ENCODE measurements at places on chromosomes 12 and 14. TPM values are rescaled to one million over a fixed set of nuclear protein-coding genes. Genes with fewer than 3 reads are reported as not detected.
A peak's percentile ranks its signal among the peaks of the same experiment; 100 is the strongest.

DNA sequence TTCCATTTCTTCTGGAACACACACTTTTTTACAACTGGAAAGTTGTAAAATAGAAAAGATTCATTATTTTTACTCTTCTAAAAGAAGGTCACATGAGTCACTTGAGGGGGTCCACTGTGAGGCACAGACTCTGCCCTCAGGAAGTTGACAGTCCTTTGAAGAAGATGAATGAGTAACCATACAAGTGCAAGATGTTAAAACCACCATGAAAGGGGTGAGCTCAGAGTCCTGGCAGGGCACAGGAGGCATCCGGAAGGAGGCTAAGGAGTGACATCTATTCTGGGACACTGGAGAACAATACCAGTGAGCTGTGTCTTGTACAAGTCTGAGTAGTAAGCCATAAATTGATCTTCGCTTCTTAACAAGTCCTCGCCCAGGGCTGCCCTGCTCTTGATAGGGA is 126.0 kb upstream of the FRMD6 start:
- H3K4me3 ChIP-seq, result no peak overlapping the region
- no peaks in the 10 kb centered on the region for H3K4me1 ChIP-seq
- no peak overlapping the region for H3K27ac ChIP-seq
- H3K36me3 ChIP-seq, result no peaks in the 10 kb centered on the region
- no peaks in the 10 kb centered on the region for H3K27me3 ChIP-seq

GRCh38 chr12:6946033-6946919 is 2.5 kb downstream of the C12orf57 start:
- peaks cover 19% of the 10 kb centered on the region for H3K4me1 ChIP-seq
- peaks cover 3% of the 10 kb centered on the region for H3K36me3 ChIP-seq
- peak overlapping the region; percentile 44 for H3K27ac ChIP-seq

DNA sequence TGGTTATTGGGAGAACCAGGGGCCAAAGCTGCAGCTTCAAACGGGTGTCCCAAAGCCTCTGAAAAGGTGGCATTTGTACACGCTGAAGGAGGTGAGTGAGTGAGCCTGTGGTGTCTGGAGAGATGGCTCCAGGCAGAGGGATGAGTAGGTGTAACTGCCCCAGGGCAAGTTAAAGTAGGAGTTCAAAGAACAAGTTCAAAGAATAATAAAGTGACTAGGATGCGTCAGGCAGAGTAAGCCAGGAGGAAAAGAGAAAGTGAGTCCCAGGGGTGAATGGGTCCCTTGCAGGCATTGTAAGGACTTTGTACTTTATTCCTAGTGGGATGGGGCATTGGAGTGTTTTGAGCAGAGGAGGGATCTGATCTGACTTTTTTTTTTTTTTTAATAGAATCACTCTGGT is 201.4 kb upstream of the PWP1 start:
- no peaks in the 10 kb centered on the region for H3K36me3 ChIP-seq
- no peak for DNase-seq
- no peaks in the 10 kb centered on the region for H3K27me3 ChIP-seq
- H3K4me1 ChIP-seq, result no peaks in the 10 kb centered on the region

DNA sequence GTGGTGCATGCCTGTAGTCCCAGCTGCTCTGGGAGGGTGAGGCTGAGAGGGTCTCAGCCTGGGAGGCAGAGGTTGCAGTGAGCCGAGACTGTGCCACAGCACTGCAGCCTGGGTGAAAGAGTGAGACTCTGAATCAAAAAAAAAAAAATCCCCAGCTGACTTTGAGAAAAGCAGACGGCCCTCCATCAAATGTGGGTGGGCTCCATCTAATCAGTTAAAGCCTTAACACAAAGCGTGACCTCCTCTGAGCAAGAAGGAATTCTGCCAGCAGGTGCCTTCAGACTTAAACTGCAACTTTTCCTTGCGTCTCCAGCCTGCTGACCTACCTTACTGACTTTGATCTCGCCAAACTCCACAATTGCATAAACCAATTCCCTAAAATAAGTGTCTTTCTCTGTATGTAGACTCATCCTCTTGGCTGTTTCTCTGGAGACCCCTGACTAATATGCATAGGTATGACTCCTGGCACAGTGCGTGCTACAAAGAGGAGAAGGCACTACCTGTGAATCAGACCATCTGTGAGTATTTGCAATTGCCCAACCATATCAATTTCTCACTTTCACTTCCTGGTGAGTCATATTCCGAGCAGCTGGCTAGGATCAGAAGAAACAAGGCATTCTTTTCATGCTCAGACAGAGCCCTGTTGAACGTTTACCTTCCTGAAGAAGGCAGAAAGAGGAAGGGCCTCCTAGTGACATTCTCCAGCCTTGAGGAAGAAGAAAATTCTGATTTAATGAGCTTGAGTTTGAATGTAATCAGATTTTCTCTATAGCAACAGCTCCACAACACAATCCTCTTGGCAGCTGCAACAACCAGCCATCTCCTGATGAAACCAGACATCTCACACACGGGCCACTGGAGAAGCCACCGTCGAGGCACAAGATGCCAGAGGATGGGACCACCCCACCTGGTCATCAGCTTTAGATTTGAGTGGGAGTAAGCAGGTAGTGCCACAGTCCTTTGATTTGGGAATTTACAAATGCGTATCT is 54.3 kb downstream of the CLMN start:
- no peak for DNase-seq
- no peaks in the 10 kb centered on the region for H3K36me3 ChIP-seq
- peaks cover 18% of the 10 kb centered on the region for H3K4me1 ChIP-seq
- H3K27me3 ChIP-seq, result no peaks in the 10 kb centered on the region

DNA sequence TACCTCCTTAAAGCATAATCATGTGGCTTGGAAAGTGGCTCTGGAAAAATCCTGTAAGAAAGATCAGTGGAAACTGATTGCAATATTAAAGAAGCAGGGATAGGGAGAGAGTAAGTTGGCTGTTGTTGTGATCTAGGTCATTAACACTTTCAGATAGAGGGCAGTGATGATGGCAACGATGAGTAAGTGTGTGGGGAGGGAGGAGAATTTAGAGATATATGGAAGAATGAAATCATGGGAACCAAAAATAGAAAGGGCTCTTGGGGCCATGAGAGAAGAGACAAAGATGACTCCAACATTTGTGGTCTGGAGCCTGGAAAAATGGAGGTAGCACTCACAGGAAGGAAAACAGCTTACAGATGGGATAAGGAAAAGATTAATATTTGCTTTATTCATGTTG is 23.3 kb downstream of the SNRPF start:
- H3K4me3 ChIP-seq, result no peak overlapping the region
- DNase-seq, result no peak
- no peaks in the 10 kb centered on the region for H3K27me3 ChIP-seq
- no peak overlapping the region for H3K27ac ChIP-seq
- H3K36me3 ChIP-seq, result no peaks in the 10 kb centered on the region

DNA sequence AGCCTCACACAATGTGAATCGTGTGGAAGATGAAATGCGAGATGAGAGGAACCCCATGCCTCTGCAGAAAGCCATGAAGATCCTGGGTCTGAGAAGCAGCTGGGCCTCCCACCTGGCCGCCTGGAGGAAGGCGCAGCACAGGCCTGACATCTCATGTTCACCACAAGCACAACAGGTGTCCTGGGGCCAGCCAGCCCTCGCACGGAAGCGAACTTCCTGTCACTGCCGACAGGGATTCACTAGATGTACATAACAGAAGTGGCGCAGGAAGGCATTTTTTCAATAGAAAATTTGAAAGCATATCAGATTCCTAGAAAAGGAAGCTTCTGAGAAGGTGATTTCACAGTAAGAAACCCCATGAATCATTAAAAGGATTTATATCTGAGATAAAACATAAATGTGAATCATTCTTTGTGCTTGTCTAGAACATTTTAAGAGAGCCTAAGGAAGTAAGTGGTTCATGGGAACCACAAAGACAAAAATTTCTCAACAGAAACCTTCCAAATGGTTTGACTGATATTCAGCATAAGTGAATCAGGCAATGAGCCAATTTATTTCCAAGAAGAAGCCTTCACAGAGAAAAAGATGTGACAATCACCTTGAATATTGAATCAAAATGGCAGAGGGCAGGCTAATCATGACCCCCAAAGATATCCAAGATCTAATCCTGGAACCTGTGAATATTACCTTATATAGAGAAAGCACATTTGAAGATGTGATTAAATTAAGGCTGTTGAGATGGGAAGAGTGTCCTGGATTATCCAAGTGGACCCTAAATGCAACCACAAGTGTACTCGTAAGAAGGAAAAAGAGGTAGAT is 311.9 kb downstream of the DUSP6 start:
- no peaks in the 10 kb centered on the region for H3K36me3 ChIP-seq
- no peak overlapping the region for H3K27ac ChIP-seq
- no peaks in the 10 kb centered on the region for H3K27me3 ChIP-seq
- H3K4me3 ChIP-seq, result no peak overlapping the region
- DNase-seq, result no peak

DNA sequence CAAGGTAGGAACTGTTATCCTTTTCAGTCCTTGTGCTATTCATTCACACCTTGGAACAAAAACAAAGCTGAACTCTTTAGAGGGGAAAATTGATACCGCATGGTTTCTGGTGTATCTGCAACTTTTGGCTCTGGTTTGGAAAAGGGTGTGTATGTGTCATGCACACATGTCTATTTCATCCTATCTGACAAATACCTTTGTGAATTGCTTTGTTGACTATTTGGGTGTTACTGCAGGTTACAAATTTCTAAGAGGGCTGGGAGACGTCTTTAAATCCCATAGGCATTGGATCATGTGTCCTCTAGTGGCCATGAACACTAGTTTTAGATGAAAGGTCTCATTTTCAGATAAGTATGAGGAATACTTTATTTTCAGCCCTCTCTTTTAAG is 59.9 kb upstream of the IFNG-AS1 start:
- DNase-seq, result no peak
- H3K4me3 ChIP-seq, result no peak overlapping the region
- no peak overlapping the region for H3K27ac ChIP-seq
- no peaks in the 10 kb centered on the region for H3K4me1 ChIP-seq
- H3K27me3 ChIP-seq, result no peaks in the 10 kb centered on the region

DNA sequence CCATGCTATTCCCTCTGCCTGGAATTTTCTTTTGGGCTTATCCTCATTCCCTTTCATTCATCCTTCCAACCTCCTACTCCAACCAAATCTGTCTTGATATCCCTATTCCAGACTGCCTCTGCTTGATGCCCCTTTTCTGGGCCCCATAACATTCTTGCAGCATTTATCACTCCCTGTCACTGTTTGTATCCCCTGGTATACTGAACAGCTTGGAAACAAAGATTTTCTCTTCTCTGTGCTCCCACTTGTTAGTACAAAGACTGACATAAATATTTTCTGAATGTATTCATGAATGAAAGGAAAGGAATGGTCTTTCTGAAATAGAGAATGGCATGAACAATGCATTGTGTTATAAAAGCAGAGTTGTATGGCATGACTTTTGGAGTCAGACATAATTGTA is 7.5 kb downstream of the IRAK4 start:
- H3K4me3 ChIP-seq, result no peak overlapping the region
- no peak overlapping the region for H3K27ac ChIP-seq
- H3K36me3 ChIP-seq, result no peaks in the 10 kb centered on the region
- H3K27me3 ChIP-seq, result no peaks in the 10 kb centered on the region

GRCh38 chr12:118098401-118098800 is 5.4 kb downstream of the VSIG10 start:
- peaks cover 16% of the 10 kb centered on the region for H3K36me3 ChIP-seq
- no peak overlapping the region for H3K4me3 ChIP-seq
- no peaks in the 10 kb centered on the region for H3K27me3 ChIP-seq
- DNase-seq, result no peak
- no peaks in the 10 kb centered on the region for H3K4me1 ChIP-seq

DNA sequence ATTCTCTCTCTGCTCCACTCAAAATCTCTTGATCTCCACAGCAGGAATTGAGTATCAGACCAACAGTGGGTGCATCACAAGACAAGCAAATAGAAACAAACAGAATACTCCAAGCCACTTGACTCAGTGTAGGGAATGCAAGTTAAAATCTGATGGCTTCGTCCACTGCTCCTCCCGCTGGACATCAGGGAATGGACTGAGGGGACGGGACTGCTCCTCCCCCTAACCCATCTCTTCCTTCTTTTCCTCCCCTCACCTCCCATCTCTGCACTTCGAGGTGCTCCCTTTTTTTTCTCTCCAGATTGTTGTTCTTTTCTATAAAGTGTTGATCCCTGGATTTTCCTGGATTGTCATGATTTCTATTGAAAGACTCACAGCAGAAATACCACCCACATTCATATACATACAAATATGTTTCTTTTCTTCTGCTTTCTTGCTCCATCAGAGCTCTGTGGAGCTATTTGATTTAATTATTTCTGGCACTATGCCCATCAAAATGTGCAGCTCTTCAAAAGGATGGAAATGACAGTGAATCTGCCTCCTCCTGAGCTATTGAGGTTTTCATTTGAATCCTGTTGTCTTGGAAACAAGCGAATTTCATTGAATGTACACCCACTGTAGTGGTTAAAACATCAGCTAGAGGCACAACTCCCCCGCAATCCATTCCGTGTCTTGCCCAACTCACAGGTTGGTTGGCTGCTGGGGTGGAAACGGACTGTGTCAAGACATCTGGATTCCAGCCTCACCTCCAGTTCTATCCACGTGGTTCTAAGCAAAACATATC is 199.7 kb downstream of the SPTSSA start:
- no peak for DNase-seq
- no peaks in the 10 kb centered on the region for H3K36me3 ChIP-seq
- no peak overlapping the region for H3K4me3 ChIP-seq
- H3K27ac ChIP-seq, result no peak overlapping the region
- H3K4me1 ChIP-seq, result no peaks in the 10 kb centered on the region
- no peaks in the 10 kb centered on the region for H3K27me3 ChIP-seq

DNA sequence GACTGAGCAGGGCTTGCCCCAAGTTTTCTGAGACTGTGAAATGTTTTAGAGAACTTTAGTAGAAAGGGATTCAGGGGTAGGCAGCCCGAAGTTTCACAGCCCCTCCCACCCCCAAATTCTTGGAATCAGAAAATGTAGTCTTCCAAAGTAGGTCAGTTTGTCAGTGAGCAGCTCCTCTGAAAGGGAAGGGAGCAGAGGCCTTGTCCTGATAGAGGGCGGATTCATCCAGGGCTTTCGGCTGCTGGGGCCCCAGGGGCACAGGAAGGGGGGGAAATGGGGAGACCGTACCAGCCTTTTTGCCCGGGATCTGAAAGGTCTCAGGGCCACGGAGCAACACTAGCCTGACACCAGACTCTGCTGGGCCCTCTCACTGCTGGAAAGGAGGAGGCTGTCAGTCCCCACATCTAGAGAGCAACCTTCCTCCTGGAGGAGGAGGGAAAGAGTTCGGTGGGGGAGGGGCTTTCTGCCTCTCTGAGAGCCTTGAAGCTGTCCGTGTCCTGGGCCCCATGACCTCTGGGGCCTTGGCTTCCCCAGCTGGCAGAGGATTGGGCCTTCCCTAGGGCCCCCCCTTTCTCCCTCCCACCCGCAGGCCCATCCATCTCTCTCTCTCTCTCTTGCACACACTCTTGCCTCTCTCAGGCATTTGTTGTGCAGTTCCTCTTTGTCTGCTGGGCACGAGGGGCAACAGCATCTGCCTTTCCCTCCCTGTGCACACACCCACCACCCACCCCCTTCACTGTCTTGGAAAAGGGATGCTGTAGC is at the start of gene IKZF4:
IKZF4 (plus strand) TSS at position 621 of the 762 bp plus-strand sequence. CDS start 451 bp downstream, outside the sequence.
- peak within 1 kb of the TSS; percentile 29 for H3K4me3 ChIP-seq
- H3K36me3 ChIP-seq, result peaks cover 25% of the 10 kb centered on the region
- H3K27me3 ChIP-seq, result no peaks in the 10 kb centered on the region
- DNase-seq, result no peak

Gene AP1G2
- total RNA-seq, result 76.8 TPM

Gene IFI27L1
- total RNA-seq, result 2.7 TPM

Gene NINJ2
- total RNA-seq, result 8.6 TPM

Gene GUCY2C
- total RNA-seq, result not detected

Gene MYF5
- total RNA-seq, result not detected

Gene CFAP251
- total RNA-seq, result 3.3 TPM

Gene PRB2
- total RNA-seq, result not detected

Gene BMP4
- total RNA-seq, result 5.1 TPM

Gene LRTM2
- not detected for total RNA-seq

Measured in tibial nerve (tissue), 4 donors.